ENCODE measurements at places on chromosomes 16 and 17.
A peak's percentile ranks its signal among the peaks of the same experiment; 100 is the strongest.

DNA sequence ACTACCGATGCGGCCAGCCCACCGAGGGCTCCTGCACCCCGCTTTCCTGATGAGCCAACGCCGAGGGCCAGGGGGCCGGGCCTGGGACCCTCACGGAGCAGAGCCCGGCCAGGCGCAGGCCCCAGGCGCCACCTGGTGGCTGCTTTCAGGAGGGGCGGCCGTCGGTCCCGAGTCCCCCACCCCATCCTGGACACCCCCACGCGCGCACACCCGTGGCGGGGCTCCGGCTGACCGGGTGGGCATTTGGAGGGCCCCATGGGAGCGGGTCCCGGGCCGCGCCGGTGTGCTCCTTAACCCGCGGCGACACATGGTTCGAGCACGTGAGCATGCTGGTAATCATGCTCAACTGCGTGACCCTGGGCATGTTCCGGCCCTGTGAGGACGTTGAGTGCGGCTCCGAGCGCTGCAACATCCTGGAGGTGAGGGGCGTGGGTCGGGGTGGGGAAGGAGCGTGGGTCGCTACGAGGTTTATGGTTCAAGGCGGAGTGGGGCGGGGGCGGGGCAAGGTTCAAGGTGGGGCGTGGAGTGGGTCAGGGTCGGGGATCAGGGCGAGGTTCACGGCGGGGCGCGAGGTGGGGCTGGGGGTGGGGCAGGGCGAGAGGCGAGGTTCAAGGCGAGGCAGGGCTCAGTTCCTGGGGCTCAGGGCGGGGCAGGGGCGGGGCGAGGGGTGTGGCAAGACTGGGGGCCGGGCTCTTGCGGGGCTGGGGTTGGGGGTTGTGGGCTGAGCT lies 30.2 kb downstream of the TPSG1 start:
- DNase-seq: peak; percentile 64

DNA sequence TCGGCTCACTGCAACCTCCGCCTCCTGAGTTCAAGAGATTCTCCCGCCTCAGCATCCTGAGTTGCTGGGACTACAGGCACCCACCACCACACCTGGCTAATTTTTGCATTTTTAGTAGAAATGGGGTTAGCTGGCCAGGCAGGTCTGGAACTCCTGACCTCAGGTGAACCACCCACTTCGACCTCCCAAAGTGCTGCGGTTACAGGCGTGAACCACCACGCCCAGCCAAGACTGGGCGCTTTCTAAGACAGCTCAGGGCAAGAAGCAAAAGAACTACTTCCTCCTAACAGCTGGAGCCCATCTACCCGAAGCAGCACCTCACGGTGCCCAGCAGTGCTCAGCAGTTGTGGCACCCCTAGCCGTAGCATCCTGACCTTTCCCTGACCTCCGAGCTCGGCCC lies 109.4 kb downstream of the ZNF423 start:
- DNase-seq: no peak

GRCh38 chr16:29312835-29313558 lies 93.5 kb downstream of the NPIPB11 start:
- no peak for DNase-seq

DNA sequence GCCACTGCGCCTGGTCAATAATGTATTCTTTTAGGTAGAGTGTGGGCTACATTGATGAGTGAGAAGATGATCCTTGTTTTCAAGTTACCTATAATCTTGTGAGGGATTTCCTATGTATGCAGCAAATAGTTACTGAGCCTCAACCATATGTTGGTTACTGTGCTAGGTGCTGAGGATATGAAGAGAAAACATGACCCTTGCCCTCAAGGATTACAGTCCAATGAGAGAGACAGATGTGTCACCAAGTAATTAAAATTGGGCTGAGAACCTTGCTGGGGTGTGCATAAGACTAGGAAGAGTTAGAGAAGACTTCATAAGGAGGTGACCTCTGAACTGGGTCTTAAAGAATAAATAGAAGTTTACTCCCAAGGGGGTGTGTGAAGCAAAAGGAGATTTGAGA lies 7.4 kb downstream of the POLR2A start:
- no peak for DNase-seq

- no peak for DNase-seq
Observed at GRCh38 chr16:59601452-59601851, 867.3 kb upstream of the GOT2 start.

DNA sequence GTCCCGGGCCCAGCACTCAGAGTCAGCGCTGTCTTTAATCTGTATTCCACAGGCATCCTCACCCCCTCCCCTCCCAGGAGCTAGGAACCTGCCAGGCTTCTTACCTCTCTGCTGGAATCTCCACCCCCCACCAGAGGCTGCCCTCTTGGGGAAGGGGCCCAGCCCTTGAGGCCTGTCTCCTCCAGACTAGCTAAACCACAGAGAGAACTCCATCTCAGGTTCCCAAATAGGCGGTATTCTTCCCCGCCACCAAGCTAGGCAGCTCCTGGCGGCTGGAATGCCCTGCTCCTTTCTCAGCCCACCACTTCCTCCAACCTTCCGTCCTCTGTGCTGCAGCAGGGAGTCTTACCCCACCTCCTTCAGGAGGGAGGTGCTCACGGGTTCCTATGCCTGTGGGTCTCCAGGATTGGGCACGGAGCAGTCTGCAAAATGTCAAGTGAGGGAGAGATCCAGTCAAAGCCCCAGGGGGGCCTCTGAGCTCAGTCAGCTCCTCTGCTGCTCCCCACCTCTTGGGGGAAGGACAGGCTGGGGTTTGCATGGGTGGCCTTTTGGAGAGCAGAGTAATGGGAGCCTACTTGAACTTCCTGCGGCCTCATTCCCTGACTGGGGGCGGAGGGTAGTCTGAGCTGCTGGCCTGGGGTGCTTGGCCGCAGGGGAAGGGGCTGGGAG lies 55.7 kb downstream of the SREBF1 start:
- DNase-seq: no peak

DNA sequence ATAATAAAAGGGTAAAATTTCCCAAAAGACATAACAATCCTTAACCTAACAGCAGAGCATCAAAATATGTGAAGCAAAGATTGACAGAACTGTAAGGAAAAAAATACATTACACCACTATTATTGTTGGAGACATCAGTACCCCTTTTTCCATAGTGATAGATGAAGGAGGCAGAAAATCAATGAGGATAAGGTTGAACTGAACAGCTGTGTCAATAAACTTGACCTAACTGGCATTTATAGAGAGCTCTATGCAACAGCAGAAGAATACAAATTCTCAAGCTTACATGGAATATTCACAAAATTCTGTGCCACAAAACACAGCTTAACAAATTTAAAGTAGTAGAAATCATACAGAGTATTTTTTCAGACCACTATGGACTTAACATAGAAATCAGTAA lies 195.0 kb upstream of the ELAC2 start:
- no peak for DNase-seq

- no peak for DNase-seq
Observed at GRCh38 chr17:15377616-15378015, 36.2 kb upstream of the TEKT3 start.

GRCh38 chr16:30028438-30029076 lies 2.5 kb downstream of the TLCD3B start:
- DNase-seq: no peak

DNA sequence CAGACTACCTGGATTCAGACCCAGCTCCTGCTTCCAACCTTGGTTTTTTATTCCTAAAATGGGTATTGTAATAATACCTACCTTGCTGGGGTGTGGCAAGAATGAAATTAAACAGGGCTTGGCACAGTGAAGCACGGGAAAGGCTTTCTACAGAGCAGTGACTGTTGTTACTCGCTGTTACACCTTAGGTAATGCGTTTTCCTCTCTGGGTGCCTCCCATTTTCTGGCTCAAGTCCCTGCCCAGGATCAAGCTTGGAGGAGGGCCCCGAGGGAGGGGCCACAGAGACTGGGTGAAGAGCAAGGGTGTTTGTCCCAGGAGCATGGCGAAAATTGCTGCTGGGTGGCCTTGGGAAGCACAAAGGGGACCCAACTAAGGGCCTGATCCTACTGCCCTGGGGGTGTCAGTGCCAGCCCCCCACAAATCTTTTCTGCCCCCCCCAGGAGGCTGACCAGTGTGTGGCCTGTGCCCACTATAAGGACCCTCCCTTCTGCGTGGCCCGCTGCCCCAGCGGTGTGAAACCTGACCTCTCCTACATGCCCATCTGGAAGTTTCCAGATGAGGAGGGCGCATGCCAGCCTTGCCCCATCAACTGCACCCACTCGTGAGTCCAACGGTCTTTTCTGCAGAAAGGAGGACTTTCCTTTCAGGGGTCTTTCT lies 13.3 kb downstream of the MIEN1 start:
- DNase-seq: no peak

GRCh38 chr17:59002126-59002525 lies 104.6 kb downstream of the TRIM37 start:
- DNase-seq: no peak

- no peak for DNase-seq
Observed at GRCh38 chr16:17027488-17028129, 443.2 kb downstream of the XYLT1 start.

DNA sequence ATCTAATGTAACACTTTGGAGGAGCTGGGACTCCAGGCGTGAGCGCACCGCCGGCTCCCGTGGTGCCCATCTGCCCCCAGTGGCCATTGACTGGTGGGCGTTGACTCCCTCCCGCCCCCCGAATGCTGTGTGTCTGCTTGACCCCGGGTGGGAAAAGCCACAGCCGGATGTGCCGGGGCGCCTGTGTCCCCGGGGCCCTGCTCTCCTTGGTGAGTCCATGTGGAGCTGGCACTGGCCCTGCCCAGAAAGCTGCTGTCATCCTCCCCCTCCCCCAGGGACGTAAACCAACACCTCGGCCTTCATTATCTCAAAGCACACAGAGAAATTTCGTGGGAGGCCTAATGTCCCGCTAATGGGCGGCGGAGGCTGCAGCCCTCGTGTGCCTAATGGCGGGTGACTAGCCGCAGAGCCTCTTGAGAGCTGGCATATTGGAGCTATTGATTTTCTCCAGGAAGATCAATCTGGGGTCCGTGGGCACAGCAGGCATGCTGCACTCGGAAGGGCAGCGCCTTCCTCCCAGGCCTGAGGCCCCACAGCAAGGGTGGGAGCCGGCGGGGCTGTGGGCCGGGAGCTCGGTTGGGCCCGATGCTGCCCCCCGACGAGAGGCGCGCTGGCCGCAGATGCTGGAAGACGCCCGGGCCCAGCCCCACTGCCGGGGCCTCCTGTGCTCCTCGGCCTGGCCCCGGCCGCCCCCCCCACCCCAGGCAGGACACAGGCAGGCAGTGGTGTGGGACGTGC lies 4.0 kb upstream of the PERCC1 start:
- no peak for DNase-seq

DNA sequence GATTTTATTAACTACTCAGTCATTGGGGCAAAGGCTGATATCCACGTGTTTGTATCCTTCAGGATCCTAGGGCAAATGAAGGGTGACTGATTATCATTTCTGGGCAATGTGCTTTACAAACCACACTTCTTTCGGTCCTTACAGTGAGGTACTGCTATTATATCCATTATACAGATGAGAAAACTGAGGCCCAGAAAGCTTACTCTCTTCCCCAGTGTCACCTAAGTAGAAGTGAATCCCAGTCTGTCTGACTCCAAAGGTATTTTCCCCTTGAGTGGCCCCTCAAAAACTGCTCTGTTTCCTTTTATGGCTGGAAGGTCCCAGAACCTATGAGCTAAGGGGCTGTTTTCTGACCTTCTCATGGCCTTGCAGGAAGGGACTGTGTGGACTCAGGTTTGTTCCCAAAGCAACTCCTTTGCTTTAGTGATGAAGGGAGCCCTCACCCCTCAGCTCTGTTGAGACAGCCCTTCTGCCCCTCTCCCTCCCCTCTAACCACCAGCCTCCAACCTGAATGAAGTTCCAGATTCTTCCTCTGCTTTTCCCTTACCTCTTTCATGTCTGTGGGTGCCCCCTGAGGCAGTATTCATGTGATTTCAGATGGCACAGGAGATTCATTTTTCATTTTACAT lies 27.4 kb upstream of the ADGRG1 start:
- no peak for DNase-seq

DNA sequence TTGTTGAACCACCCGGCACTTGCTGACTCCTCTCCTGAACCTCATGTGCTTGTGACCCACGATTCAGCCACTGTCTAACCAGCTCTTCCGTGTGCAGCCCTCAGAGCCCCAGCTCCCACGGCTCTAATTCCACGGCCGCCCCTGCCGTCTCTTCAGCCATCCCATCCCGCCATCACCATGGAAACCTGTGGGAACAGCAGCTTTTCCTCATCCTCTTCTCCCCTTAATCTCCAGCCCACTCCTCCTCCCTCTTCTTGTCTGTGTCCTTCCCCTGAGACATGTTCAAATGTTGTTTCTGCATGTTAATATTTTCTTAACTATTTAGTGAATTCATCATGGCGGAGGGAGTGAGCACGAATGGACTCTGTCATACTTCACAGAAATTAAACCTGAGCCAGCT lies 285.2 kb downstream of the CDH13 start:
- DNase-seq: no peak

DNA sequence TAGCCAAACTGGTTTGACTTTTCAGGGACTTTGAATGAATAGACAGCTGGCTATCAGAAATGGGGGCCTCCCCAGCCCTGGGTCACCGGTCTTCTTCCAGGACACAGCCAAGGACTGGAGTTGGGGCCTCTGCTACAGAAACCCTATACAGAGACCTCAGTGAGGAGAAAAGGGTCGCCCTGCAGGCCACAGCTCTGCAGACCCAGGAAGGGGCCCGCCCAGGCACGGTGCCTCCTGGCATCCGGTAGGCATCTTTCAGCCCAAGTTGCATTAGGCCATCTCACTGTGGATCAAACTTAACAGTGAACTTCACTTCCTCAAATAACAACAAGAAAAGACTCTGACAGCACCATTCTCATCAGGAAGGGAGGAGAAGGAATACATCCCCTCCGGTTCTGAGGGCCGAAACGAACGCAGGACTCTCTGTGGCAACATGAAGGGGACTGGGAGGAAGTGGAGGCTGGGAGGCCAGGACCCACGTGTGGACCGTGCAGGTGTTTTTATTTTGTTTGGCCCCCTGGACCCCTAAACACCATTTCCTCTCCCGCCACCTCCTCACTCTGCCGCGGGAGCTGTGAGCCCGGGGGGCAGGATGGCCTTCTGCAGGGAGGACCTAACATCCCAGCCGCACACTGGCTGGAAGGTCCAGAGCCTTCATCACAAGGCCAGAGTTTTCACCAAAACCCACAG lies 7.2 kb downstream of the SLC38A10 start:
- no peak for DNase-seq
